ENCODE measurements at places on chromosomes 5 and 9.

DNA sequence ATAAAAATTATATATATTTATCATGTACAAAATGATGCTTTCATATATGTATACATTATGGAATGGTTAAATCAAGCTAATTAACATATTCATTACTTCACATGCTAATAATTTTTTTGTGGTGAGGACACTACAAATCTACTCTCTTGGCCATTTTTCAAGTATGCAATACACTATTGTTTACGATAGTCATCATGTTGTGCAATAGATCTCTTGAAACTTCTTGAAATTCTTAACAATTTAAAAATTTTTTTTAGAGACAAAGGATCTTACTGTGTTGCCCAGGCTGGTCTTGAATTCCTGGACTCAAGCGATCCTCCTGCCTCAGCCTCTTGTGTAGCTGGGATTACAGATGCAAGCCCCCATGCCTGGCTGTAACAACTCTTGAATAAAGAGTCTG, 45.2 kb upstream of the SHOC1 start:
- no peak for DNase-seq

GRCh38 chr9:110912419-110913291, 125.6 kb downstream of the LPAR1 start:
- no peak for DNase-seq

DNA sequence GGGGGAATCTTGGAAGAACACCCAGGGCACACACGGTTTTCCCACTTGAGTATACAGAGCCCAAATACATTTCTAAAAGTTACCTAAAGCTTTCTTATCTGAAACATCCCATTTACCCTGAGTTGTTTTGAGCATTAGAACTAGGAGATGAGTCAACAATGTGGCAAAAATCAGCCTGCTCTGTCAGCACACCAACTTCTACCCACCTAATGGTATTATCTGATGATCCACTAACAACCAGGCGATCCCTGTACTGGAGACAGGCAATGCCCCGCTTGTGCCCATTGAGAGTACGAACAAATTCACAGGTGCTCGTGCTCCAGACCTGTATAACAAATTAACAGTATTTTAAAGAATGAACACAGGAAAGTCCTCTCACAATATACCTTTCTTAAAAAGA, 87.0 kb downstream of the SMIM23 start:
- DNase-seq = no peak

- DNase-seq = peak; percentile 92
These were observed 6.2 kb upstream of the KLF9 start for GRCh38 chr9:70420441-70421271.

DNA sequence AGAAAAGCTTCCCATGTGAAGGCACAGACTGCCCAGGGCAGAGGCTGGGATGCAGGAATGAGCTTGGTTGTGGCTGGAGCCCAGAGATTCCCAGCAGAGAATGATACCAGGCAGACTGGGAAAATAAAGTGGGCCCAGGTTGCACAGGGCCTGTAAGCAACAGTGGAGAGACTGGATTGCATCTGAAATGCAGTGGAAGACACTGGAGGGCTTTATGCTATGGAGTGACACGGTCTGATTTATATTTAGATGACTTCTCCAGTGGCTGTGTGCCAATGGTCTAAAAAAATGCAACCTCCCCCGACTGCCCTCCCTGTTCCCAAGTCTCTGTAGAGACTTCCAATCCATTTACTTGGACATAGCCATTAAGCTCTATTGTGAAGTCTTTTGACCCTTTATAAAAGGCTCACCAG, 951.1 kb upstream of the DMAC1 start:
- no peak for DNase-seq
